ENCODE measurements at places on chromosomes 3 and 15.

DNA sequence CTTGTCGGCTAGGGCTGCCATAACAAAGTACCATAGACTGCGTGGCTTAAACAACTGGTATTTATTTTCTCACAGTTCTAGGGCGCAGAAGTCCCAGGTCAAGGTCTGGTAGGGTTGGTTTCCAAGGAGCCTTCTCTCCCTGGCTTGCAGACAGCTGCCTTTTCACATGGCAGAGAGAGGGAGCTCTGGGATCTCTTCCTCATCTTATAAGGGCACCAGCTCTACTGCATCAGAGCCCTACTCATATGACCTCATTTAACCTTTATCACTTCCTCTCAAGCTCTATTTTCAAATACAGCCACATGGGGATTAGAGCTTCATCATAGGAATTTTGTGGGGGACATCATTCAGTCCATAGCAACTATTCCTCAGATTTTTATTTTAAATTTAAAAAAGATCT lies 17.6 kb upstream of the PAQR9 start:
- DNase-seq = no peak

DNA sequence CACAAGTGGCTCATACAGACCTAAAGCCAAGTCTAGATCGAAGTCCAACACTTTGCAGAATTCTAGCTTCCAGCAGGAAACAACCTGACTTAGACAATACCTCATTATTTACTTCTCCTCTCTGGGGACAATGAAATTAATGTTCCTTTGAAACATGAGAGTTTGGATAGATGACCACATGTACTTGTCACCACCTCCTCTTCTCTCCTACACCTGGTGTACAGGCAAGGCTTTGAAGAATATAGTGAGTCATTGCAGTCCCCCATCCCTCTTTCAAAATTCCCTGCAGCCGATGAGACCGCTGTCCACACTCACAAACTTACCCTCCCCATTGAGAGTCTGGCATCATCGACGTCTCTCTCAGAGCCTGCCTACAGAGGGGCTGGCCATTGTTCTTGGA lies 189.0 kb upstream of the HES1 start:
- no peak for DNase-seq

DNA sequence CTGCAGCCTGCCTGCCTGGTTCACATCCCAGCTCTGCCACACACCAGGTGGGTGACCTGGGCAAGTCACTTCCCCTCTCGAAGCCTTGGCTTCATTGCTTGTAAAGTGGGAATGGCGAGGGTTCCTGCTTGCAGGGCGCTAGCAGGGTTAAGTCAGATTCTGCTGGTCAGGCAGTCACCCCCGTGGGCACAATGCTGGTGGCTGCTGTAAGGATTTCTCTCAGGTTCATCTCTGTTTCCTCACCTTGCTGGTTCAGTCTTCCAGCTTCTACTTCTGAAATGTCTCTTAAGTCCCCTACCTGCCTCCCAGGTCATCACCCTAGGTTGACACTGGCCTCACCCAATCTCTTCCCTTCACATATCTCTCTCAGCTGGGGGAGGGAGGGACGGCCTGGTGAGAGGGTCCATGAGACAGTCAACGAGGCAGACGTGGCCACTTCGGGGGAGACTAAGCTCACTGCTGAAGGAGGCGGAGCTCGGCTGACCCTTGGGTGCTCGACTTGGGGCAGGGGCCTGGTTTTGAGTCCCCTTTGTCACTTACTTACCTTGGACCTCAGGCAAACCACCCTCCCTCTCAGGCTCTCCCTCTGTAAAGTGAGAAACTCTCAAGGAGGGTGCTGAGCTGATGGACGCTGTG lies 11.5 kb downstream of the CTSH start:
- DNase-seq = no peak

- DNase-seq = no peak
Observed at GRCh38 chr15:74167891-74168331, 5.6 kb upstream of the ISLR start.

- DNase-seq = no peak
Observed at GRCh38 chr3:28698706-28699105, 350.1 kb upstream of the AZI2 start.

GRCh38 chr3:55540579-55540978 lies 53.5 kb upstream of the WNT5A start:
- no peak for DNase-seq

- no peak for DNase-seq
Observed at GRCh38 chr3:188689101-188689574, 482.6 kb upstream of the TPRG1 start.

DNA sequence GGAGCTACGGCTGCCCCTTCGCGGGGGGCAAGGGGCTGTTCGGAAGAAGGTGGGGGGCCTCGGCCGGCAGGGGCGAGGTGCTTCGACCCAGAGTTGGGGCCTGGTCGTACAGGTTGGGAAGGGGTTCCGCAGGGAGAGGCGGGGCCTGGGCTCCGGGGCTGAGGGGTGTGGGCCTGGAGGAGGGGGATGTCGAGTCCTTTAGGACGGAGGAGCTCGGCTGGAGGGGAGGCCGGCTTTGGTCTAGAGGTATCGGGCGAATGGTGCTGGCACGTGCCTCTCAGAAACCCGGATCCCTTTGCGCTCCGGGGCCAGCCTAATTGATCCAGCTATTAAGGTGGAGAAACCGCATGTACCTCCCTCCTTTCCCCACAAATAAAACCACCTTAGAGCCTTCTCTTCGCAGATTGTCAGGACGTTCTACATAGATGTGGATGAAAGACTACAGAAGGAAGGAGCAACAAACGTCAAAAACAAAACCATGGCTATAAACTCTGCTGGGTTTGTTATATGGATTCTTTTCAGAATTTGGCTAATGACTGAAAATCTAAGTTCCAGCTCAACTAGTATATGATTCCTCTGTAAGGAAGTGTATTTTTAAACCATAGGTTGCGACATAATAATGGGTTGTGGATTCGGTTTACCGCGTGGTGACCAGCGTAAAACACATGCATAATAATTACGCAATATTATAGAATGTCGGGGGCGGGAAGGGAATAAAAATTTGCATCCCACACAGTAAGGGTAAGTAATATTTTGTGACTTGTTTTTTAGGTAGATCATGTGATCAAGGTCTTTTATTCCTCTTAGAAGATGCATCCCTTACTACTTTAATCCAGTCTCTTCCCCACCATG lies 644 bp upstream of the NGLY1 start:
- DNase-seq = peak; percentile 64

DNA sequence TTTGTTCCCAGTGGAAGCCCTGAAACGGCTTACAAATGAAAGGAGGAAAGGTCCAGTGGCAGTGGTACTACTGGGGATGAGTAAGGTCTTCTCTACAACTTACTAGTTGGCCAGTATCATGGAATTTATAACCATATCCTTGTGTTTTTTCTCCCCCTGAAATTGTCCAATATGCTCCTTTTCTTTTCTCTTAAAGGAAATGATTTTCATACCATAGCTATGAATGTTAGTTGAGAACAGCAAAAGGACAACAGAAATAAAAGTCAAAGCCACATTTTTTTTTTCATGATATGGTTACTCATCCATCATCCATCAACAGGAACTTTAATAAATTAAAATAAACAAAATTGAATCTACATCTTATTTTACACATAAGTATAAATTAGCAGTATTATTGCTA lies 450.4 kb downstream of the MFSD1 start:
- no peak for DNase-seq

GRCh38 chr3:149660462-149660861 lies 2.6 kb upstream of the WWTR1 start:
- DNase-seq = no peak

DNA sequence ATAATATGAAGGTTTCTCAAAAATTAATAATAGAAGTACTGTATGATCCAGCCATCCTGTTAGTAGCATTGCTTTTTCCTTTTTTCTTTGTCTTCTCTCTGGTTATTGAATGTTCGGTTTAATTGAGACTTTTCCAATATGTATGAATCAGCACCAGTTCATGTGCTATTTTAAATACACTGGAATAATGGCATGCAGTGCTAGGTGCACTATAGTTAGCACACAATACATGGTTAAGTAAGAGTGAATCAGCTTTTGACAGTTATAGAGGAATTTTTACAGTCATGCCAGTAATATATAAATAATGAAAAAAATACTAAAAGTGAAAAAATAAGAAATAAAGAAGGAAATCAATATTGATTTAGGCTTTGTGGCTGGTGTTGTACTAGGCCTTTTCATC lies 113.8 kb upstream of the STRIT1 start:
- DNase-seq = no peak

- DNase-seq = no peak
Observed at GRCh38 chr15:37758412-37758811, 176.0 kb upstream of the TMCO5A start.

DNA sequence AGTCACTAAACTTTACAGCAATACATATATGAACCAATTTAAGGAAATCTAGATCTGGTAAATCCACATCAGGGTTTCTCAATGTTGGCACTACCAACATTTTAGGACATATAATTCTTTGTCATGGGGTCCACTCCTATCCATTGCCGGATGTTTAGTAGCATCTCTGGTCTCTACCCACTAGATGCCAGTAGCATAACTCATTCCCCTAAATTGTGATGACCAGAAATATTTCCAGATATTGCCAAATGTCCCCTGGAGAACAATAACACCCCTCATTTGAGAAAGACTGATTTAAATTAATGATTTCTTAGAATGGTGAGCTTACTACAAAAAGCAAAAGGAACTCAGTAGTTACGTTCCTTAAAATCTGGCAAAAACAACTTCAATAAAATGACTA lies 23.1 kb upstream of the ANKRD28 start:
- no peak for DNase-seq

DNA sequence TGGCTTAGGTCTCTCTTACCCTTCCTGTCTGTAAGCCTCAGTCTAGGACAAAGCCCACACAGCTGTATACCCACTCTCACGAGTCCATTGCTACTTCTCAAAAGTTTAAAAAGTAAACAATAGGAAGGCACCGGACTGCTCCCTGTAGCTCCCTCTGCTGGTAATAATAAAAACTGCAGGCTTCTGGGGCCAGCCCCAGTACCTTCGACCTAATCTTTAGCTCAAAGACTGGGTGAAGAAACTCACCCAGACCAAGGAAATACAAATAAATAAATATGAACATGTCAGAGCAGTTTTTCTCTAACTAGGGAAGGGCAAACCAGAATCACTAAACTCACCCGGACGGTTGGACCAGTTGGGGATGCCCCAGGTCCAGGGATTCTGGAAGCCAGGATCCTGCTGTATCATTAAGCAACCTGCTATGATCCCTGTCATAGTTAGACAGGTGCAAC lies 5.0 kb downstream of the FAM219B start:
- DNase-seq = peak; percentile 65

DNA sequence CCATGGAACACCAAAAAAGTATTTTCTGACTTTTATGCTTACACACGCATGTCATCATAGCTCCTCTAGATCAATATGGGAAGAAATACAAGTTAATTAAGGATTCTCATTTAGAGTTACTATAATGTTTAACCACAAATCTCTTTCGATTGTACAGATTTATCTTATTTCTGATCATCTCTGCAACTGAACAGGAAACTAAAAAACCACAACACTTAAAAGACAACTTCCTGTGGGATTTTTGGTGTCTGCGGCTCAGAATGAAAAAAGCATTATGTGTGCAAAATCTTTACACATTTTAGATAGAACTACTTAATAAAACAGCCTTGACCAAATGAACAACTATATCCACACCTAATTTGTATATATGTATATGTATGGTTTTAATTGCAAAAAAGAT lies 3.0 kb upstream of the TJP1 start:
- no peak for DNase-seq

GRCh38 chr3:67898916-67899315 lies 244.5 kb upstream of the SUCLG2 start:
- DNase-seq = no peak

DNA sequence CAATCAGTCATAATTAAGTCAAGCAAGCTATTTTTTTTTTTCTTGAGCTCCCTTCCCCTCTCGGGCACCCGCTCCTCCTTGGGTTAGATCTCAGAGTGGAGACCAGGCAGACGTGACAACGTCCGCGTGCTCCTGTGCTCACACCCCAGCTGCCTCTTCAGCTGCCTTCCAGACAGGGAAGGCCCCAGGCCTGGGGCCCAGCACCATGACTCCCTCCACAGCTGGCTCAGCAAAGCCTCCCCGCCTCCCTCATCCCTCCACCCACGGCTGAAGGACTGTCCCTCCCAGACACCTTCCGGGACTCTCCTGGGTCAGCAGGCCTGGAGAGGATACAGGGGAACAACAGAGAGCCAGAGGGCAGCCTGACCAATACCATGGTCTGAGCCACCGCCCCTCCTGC lies 87.9 kb upstream of the LINGO1 start:
- DNase-seq = no peak

GRCh38 chr3:53192608-53193007 lies 31.6 kb downstream of the PRKCD start:
- no peak for DNase-seq

GRCh38 chr3:14848906-14849305 lies 30.1 kb downstream of the FGD5 start:
- DNase-seq = no peak

DNA sequence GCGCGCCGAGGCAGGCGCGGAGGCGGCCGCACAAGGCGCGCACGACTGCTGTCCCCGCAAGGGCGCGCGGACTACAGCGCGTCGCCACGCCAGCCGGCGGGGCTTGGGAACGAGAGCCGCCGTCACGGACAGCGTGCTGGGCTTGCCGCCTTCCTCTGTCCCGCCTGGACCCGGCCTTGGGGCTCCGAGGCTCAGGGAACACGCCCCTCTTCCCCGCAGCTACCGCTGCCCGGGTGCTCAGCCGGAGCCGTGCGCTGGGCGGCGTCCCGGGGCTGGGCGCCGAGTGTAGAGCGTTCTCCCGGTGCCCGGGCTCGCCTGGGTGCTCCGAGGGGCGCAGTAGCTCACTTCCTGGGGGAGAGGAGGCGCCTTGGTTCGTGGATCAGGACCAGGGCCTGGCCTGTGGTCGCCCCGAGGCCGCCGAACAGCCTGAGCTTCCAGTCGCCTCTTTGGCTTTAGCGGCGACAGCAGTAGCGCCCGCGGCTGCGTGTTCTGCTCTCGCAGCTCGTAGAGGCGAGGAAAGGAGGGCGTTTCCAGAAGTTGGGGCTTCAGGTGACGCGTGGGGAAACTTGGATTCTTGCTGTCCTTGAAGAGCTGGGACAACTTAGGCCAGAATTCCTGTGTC lies 226.7 kb upstream of the C2CD4B start:
- DNase-seq = peak; percentile 17

GRCh38 chr3:73056014-73056844 lies 5.2 kb upstream of the EBLN2 start:
- peak; percentile 65 for DNase-seq

GRCh38 chr15:67914537-67915460 lies 75.0 kb upstream of the RNU6-1 start:
- peak; percentile 62 for DNase-seq

- no peak for DNase-seq
Observed at GRCh38 chr3:48440590-48440958, 517 bp downstream of the TMA7 start.

GRCh38 chr3:62260655-62261054 lies 112.7 kb downstream of the FEZF2 start:
- DNase-seq = no peak

GRCh38 chr3:9198899-9199335 lies 50.5 kb downstream of the SRGAP3 start:
- DNase-seq = peak; percentile 96
